Osteocyte (in vitro differentiated cells): ENCODE measurements at places on chromosomes 6 and 20.

GRCh38 chr6:116971959-116972358, 94.9 kb downstream of the RFX6 start:
- no peak overlapping the region for H3K4me3 ChIP-seq
- H3K36me3 ChIP-seq, result no peaks in the 10 kb centered on the region
- H3K27me3 ChIP-seq, result peaks cover 22% of the 10 kb centered on the region
- DNase-seq, result no peak

- H3K4me1 ChIP-seq, result no peaks in the 10 kb centered on the region
- no peaks in the 10 kb centered on the region for H3K36me3 ChIP-seq
- no peak for DNase-seq
- no peak overlapping the region for H3K4me3 ChIP-seq
These were observed 72.3 kb upstream of the SOX4 start for GRCh38 chr6:21521276-21521675.

GRCh38 chr6:89260310-89260709, 43.2 kb upstream of the GABRR1 start:
- no peak overlapping the region for H3K4me3 ChIP-seq
- no peaks in the 10 kb centered on the region for H3K4me1 ChIP-seq
- no peaks in the 10 kb centered on the region for H3K36me3 ChIP-seq
- DNase-seq, result peak; percentile 57

- no peak for DNase-seq
- H3K4me3 ChIP-seq, result peak overlapping the region; percentile 56
- H3K27ac ChIP-seq, result no peak overlapping the region
- H3K36me3 ChIP-seq, result no peaks in the 10 kb centered on the region
- H3K4me1 ChIP-seq, result peaks cover 22% of the 10 kb centered on the region
These were observed 41.7 kb downstream of the PTCHD4 start for GRCh38 chr6:48069280-48069679.

GRCh38 chr6:33950891-33951889, 147.4 kb upstream of the MLN start:
- no peak overlapping the region for H3K4me3 ChIP-seq
- peaks cover 42% of the 10 kb centered on the region for H3K27me3 ChIP-seq
- no peak for DNase-seq
- H3K27ac ChIP-seq, result no peak overlapping the region
- no peaks in the 10 kb centered on the region for H3K36me3 ChIP-seq

DNA sequence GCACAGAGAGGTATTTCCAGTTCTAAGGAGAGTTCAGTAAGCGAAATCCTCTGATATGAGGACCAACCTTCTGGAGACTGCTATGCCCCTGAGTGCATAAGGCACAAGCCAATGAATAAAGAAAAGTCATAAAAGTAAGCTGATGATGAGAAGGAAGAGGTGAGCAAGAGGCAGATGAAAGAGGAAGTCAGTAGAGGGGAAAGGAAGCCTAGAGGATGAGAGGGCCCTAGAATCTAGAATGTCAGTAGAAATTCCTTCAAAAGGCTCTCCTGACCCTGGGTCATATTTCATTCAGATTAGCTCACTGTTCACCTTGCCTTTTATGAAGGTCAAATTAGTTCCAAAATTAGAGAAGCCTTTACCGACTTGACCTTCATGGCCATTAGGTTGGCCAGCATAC, 209.2 kb downstream of the CD83 start:
- no peak overlapping the region for H3K27ac ChIP-seq
- no peaks in the 10 kb centered on the region for H3K4me1 ChIP-seq
- no peak for DNase-seq
- H3K36me3 ChIP-seq, result no peaks in the 10 kb centered on the region
- peaks cover 30% of the 10 kb centered on the region for H3K27me3 ChIP-seq
- no peak overlapping the region for H3K4me3 ChIP-seq

DNA sequence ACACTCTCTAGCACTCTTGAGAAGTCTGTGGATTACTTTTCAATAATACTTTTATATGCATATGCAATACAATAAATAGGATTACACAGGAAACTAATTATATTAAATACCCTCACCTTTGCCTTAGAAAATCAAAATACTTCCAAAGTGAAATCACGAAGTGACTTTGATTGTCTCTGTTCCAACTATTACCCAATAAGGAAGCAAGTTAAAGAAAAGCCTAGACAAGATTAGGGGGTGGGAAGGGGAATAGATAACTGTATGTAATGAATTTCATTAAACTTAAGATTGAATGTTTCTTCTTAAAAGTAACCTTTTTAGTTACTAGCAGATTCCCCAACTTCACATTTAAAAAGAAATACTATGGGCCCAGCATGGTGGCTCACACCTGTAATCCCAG, 66.6 kb upstream of the SOX4 start:
- no peak for DNase-seq
- H3K4me1 ChIP-seq, result no peaks in the 10 kb centered on the region
- no peak overlapping the region for H3K27ac ChIP-seq

DNA sequence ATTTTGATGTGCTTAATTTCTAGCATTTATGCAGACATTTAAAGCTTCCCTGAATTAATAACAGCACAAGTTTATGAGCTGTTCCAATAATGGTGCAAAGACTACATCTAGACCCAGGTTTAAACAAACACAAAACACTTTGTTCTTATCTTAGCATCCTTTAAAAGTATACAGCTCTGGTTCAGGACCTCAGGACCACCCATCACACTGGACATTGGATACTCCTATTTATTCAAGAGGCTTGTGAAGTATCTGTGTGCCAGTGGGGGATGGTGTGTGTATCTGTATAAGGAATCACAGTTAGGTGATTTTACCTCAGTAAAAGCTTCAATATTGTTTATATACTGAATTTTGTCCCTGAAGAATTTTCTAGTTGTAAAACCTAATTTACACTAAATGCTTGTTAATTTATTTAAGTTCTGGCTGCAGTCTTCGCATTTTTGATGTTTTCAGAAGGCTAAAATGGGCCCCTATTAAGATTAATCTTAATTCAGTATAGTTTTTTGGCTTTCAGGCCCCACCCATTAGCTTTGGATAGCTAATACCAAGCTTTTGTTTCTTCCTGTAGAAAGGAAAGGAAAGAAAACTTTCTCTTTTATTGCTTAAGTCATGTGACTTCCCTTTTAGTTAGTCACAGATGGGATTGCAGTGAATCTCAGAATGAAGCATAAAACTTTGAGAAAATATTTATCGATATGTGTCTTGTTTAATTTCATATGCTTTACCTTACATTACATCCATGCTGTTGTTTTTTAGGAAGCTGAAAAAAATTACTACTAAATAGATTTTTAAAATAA, 13.1 kb downstream of the LIN28B start:
- no peak overlapping the region for H3K4me3 ChIP-seq
- no peaks in the 10 kb centered on the region for H3K36me3 ChIP-seq
- H3K27ac ChIP-seq, result no peak overlapping the region
- no peaks in the 10 kb centered on the region for H3K4me1 ChIP-seq

GRCh38 chr6:27806981-27807440, 105.2 kb downstream of the OR2B2 start:
- DNase-seq, result no peak
- peaks cover 38% of the 10 kb centered on the region for H3K4me1 ChIP-seq
- H3K36me3 ChIP-seq, result no peaks in the 10 kb centered on the region
- H3K4me3 ChIP-seq, result peak overlapping the region; percentile 91

- no peaks in the 10 kb centered on the region for H3K27me3 ChIP-seq
- H3K36me3 ChIP-seq, result no peaks in the 10 kb centered on the region
- peaks cover 48% of the 10 kb centered on the region for H3K4me1 ChIP-seq
- DNase-seq, result no peak
- H3K4me3 ChIP-seq, result no peak overlapping the region
These were observed 56.2 kb downstream of the SLC22A2 start for GRCh38 chr6:160202411-160202810.

DNA sequence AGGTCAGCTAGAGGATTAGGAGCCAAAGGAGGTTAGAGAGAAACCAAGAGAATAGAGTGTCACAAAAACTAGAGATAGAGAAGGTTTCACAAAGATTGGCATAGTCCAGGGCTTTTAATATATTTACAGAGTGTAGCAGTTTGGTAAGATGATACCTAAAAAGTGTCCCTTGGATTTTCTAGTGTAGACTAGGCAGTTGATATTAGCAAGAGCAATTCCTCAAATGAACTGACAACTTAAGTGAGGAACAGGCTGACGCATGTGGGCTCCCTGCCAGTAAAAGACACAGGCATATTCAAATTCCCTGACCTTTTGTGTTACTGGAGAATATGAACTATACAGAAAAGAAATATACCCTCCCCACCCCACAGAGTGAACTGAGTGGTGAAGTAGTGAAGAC, 40.1 kb downstream of the VTA1 start:
- DNase-seq, result no peak
- H3K27ac ChIP-seq, result no peak overlapping the region
- peaks cover 14% of the 10 kb centered on the region for H3K4me1 ChIP-seq
- no peaks in the 10 kb centered on the region for H3K27me3 ChIP-seq
- H3K36me3 ChIP-seq, result peaks cover 20% of the 10 kb centered on the region
- H3K4me3 ChIP-seq, result no peak overlapping the region

- H3K4me3 ChIP-seq, result no peak overlapping the region
- H3K4me1 ChIP-seq, result peaks cover 13% of the 10 kb centered on the region
- no peak for DNase-seq
- H3K27ac ChIP-seq, result no peak overlapping the region
- H3K27me3 ChIP-seq, result no peaks in the 10 kb centered on the region
- no peaks in the 10 kb centered on the region for H3K36me3 ChIP-seq
These were observed 95.8 kb upstream of the STXBP5 start for GRCh38 chr6:147108259-147108910.

- no peak overlapping the region for H3K27ac ChIP-seq
- no peak overlapping the region for H3K4me3 ChIP-seq
- H3K27me3 ChIP-seq, result no peaks in the 10 kb centered on the region
- peaks cover 25% of the 10 kb centered on the region for H3K4me1 ChIP-seq
These were observed 151.2 kb upstream of the TAB2 start for GRCh38 chr6:149166336-149166735.

DNA sequence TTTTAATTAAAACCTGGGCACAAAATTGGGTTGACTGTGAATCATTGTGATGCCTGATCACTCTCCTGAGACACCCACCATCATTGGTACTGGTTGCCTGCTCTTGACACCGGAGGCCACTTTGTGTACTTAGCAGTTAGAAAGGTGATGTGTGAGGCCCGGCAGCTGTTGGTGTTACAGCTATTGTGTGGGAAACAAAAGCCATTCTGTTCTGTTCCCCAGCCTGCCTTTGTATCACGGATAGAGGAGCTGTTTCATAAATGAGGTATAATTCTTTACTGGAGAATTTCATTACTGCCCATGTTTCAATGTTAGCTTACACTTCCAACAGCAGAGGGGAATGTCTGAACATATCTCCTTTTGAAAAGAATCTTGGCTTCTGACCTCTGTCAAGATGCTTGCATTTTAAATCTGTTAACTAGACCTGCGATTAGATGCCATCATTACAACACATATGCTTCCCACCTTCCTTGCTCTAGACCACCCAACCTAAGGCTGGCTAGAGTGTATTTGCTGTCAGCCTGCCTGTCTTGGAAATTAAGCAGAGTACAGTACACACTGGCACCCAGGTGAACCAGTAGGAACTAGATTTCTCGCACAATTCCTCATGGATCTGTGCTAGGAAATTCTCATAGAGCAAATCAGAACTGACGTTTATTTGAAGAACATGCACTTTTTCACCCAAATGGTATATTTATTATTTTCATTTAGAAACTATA, 142.4 kb upstream of the INSM1 start:
- H3K4me3 ChIP-seq, result no peak overlapping the region
- DNase-seq, result no peak
- H3K27me3 ChIP-seq, result peaks cover 3% of the 10 kb centered on the region
- no peaks in the 10 kb centered on the region for H3K36me3 ChIP-seq

- H3K27me3 ChIP-seq, result peaks cover 3% of the 10 kb centered on the region
- H3K36me3 ChIP-seq, result no peaks in the 10 kb centered on the region
- DNase-seq, result no peak
- H3K27ac ChIP-seq, result no peak overlapping the region
These were observed 32.6 kb downstream of the KCNK5 start for GRCh38 chr6:39196673-39197091.

- no peaks in the 10 kb centered on the region for H3K36me3 ChIP-seq
- H3K4me1 ChIP-seq, result peaks cover 10% of the 10 kb centered on the region
- no peak overlapping the region for H3K27ac ChIP-seq
- H3K27me3 ChIP-seq, result peaks cover 24% of the 10 kb centered on the region
These were observed 336.4 kb upstream of the HSF2 start for GRCh38 chr6:122063076-122063475.

DNA sequence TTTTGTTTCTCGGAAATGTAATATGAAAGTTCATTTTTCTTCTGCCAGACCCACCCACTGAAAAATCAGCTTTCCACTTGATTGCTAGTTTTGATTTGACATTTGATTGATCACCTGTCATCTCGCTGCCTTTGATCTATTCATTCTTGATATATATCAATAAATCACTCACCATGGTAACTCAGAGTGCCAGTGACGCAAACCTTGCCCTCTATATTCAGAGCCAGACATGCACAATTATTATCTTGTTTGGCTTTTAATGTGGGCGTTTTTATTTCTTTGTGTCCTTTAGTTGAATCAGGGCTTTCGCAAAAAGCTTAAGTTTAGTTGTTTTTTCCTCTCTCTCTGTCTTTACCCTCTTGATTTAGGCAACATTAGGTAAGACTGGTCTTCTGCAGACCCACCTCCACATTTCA, 2.0 kb downstream of the TSHZ2 start:
- H3K36me3 ChIP-seq, result no peaks in the 10 kb centered on the region
- DNase-seq, result no peak
- no peak overlapping the region for H3K27ac ChIP-seq

- H3K27ac ChIP-seq, result no peak overlapping the region
- DNase-seq, result no peak
- peak overlapping the region; percentile 81 for H3K4me3 ChIP-seq
- H3K27me3 ChIP-seq, result peaks cover 30% of the 10 kb centered on the region
- no peaks in the 10 kb centered on the region for H3K36me3 ChIP-seq
- peaks cover 13% of the 10 kb centered on the region for H3K4me1 ChIP-seq
These were observed 1.3 kb upstream of the SLC35D3 start for GRCh38 chr6:136920671-136921380.

GRCh38 chr6:25612666-25613065, 39.3 kb upstream of the SCGN start:
- H3K27ac ChIP-seq, result no peak overlapping the region
- H3K36me3 ChIP-seq, result peaks cover 15% of the 10 kb centered on the region
- peaks cover 6% of the 10 kb centered on the region for H3K4me1 ChIP-seq
- H3K27me3 ChIP-seq, result no peaks in the 10 kb centered on the region

DNA sequence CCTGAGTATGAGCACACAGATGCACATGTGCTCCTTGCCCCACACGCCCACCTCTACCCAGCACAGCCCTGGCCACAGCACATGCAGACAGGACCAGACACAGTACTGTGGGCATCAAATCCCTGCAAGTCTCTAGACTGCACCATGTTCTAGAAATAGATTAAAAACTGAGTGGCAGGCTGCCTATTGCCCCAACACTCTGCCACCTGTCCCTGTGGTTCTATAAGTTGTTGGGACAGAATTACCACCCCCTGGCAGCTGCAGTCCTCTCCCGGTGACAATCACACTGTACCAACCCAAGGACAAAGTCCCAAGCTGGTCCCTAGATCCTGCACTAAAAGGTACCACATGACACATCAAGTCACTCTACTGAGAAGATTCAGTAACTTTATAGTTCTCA, 70.2 kb downstream of the B3GAT2 start:
- no peaks in the 10 kb centered on the region for H3K4me1 ChIP-seq
- H3K27ac ChIP-seq, result no peak overlapping the region
- peaks cover 24% of the 10 kb centered on the region for H3K27me3 ChIP-seq
- no peak for DNase-seq
- H3K4me3 ChIP-seq, result no peak overlapping the region
- H3K36me3 ChIP-seq, result no peaks in the 10 kb centered on the region

GRCh38 chr6:53556986-53557715, 12.2 kb upstream of the GCLC start:
- peaks cover 2% of the 10 kb centered on the region for H3K4me1 ChIP-seq
- peaks cover 10% of the 10 kb centered on the region for H3K27me3 ChIP-seq
- H3K4me3 ChIP-seq, result no peak overlapping the region
- DNase-seq, result no peak
- no peaks in the 10 kb centered on the region for H3K36me3 ChIP-seq
- H3K27ac ChIP-seq, result no peak overlapping the region
